ENCODE measurements at places on chromosomes 6 and 20.

- no peak for DNase-seq
Measured at GRCh38 chr20:34988191-34988540, 32.5 kb downstream of the MYH7B start.

DNA sequence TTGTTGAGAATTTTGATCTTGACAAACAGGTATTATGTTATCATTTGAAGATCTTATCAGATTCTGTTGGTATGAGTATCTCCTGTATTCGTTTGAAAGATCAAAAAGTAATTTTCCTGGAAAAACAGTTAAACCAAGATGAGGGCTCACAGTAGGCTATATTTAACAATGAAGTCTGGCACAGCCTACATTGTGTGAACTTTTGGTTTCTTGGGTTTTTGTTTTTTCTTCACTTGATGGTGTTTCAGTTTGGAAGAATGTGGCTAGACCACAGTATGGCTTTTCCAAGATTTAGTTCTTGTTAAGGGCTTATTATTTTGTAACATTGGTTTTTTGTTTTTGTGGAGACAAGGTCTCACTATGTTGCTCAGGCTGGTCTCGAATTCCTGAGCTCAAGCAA is 306.4 kb downstream of the CDKAL1 start:
- peak; percentile 16 for DNase-seq

DNA sequence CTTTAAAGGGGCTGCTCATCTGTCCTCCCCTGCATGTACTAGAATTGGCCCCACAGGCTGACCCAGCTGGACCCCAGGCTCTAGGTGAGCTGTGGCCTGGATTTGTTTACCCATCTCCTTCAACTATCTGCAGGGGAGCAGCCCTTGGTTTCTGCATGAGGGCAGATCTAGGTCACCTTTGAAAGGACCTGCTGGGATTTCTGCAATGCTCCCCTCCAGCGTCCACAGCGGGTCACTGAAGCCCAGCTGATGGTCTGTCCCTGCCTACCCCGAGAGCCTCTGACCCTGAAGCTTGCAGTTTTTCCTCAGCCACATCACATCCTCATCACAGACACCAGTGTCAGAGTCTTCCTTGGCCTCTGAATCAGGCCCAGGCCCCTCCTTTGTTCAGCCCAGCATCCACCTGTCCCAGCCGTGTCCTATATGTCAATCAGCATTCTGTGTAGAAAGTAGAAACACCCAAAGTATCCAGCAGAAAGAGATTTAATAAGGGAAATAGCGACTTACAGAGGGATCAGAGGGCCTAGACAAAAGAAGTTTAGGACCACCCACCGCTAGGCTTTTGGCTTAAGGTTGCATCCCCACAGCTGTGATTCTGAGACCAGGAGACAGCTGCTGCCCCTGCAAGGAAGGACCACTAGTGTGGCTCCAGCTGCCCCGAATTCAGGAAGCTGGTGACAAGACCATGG is 243.1 kb downstream of the LRFN2 start:
- no peak for DNase-seq

GRCh38 chr20:5592823-5593739 is 157.1 kb upstream of the SHLD1 start:
- DNase-seq: no peak

DNA sequence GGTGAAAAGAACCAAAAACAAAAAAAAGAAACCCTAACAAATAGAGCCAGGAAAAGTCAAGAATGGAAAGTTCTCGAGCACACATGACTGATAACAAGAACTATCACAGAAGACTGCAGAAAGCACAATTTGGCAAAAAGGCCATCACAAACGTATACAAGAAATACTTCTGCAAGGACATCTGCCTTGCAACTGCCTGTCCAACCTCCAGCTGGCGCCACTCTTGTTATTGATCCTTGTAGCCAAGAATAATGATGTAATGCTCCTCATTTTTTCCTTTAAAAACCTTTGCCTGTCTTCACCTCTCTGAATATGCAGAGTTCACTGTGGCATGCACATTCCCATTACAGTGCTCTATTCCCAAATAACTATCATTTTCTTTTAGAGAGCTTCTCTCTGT is 87.9 kb upstream of the BMP5 start:
- DNase-seq: no peak

DNA sequence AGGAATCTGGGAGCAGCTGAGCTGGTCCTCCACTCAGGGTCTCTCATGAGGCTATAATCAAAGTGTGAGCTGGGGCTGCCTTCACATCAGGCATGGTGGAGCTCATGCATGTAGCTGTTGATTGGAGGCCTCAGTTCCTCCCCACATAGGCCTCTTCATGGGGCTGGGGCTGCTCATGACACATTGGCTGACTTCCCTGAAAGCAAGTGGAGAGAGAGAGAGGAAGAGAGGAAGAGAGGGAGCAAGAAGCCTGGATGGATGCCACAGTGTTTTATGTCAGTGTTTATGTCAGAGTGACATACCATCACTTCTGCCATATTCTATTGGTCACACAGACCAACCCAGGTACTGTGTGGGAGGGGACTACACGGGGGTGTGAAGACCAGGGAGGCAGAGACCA is 43.8 kb downstream of the EYA2 start:
- no peak for DNase-seq

- no peak for DNase-seq
Measured at GRCh38 chr6:155252581-155252980, 11.2 kb upstream of the CLDN20 start.

- DNase-seq: no peak
Measured at GRCh38 chr20:52751571-52751970, 220.6 kb upstream of the TSHZ2 start.

DNA sequence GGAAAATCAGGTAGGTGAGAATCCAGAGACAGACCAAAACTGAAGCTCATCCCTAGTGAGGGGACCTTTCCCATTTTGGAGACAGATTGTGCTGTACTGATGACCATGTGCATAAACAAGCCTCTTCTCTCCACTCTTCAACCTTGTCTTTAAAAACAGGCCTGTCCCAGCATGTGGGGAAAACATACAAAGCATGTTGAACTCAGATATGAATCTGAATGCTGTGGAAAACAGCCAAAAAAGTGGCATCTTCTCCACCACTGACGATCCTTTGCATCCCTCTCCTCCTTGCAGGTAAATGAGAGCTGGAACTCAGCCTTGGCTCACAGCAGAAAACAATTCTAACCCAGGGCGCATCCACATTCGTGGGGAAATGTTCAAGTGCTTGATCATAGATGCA is 123.7 kb upstream of the FOXQ1 start:
- no peak for DNase-seq
